ENCODE measurements at places on chromosomes 11 and 22.

DNA sequence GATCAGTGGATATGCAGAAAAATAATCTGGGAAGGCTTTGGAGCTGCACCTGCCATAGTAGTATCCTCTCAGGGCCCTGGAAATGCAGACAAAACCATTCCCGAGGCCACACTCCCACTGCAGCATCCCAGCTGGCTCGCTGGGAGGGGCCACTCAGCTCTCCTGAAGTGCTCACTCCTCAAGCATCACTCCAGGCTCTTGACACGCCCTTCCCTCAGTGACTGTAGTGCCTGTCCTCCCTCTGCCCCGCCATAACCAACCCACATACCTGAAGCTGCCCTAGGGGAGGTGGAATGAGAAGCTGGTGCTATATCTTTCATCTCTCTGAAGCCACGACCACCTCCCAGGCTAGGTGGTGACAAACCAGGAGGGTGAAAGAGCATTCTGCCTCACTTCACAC lies 4.8 kb downstream of the DSCAML1 start:
- no peak for DNase-seq

- no peak for DNase-seq
Measured at GRCh38 chr22:30694171-30694639, 469 bp upstream of the OSBP2 start.

DNA sequence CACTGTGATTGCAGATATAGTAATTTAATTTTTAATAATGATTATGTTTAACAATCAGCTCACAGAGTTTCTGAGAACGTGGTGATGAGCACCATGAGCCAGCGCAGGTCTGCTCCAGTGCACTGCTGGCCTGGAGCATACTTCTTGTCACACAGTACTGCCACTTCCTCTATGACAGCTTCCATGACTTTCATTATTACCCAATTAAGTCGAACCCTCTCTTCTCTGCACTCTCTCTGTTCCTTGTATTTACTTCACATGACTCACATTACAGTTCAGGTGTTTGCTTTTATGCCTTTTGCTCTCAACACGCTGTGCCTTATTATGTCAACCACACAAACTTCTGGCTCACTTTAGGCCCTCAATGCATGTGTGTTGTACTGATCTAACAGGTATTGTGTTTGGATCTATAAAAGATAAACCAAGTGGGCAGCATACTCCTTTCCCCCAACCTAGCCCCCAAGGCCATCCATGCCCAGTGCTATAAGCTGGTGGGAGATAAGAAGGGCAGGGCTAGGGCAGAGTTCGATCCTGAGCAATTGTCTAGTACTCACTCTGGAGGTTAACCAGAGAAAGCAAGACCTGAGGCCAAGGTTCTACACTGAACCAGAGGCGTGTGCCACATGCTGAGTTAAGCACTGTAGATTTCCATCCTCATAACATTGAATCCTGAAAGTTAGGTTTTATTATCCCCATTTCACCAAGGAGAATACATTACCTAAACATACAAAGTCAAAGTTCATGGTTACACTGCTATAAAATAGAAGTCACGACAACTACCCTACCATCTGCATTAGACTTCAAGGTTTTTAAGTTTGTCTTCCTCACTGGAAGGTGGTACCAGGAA lies 356.5 kb downstream of the INSC start:
- DNase-seq = no peak

GRCh38 chr22:32846780-32847491 lies 45.4 kb downstream of the TIMP3 start:
- no peak for DNase-seq

GRCh38 chr11:68709062-68709461 lies 24.7 kb downstream of the GAL start:
- no peak for DNase-seq

- DNase-seq = no peak
Measured at GRCh38 chr11:118497831-118498230, 29.4 kb upstream of the TTC36 start.

DNA sequence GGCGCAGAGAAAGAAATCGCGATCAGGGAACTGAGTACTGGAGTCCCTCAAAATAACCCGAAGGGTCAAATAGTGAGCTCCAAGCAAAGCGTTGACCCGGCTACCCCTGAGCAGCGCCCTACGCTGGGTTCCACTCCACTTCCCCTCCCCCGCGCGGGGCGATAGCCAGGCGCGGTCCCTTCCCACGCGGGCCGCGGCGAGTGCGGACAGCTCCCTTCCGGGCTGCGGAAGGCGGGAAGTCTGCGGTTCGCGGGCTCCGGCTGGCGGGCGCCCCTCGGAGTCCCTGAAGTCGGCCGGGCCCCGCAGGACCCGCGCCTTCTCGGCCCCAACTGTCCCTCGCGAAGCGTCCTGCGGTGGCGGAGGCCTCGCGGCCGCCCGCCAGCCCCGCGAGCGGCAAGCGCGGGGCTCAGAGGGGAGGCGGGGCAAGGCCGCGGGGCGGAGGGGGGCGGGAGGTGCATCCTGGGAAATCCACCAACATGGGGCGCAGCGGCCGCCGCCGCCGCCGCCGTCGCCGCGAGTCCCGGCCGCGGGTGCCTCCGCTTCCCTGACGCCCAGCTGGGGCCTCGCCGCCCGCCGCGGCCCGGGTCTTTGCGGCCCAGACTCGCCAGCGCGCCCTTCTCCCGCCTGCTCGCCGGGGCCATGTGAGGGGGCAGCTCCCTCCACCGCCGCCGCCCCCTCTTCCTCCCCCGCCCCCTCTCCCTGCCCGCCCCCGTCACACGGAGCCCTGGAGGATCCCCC lies at the start of gene QSER1:
QSER1 (plus strand) TSS at position 457 of the 738 bp plus-strand sequence. CDS start 315 bp downstream, outside the sequence.
- peak; percentile 45 for DNase-seq

DNA sequence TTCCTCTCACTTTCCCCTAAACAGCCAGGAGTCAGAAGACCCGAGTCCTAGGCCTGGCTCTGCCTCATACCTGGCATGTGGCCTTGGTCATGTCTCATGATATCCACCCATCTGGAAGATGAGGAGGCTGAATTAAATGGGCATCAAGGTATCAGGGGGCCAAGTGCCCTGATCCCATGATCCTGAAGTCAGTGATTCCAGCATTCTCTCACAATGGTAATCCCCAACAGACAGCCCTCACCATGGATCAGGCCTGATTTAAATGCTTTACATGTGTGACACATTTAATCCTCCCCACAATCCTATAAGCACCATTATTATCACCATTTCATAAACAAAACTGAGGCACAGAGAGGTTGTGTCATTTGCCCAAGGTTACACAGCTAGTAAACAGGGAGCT lies 70.0 kb downstream of the PDE2A start:
- DNase-seq = no peak

DNA sequence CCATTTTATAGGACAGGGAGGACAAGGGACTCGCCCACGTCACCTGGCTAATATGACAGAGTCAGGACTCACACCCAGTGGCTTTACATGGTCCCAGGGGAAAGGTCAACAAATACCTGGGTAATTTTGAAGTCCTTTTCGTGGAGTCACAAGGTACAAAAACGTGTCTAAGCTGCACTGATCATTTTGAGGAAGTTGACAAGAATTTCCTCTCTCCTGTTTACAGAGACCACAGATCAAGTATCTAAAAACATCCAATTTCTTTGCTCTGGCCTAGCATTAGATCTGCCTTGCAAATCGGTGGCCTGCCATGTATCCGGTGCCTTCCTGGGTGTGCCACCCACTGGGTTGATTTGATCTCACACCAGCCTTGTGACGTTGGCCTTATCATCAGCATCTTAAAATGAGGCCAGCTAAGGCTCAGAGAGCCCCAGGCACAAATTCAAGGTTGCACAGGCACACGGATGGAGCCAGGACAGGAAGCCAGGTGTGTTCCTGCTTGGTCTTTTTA lies 17.6 kb downstream of the GDPD5 start:
- no peak for DNase-seq

- no peak for DNase-seq
Measured at GRCh38 chr11:3808861-3809623, 682 bp downstream of the PGAP2 start.

DNA sequence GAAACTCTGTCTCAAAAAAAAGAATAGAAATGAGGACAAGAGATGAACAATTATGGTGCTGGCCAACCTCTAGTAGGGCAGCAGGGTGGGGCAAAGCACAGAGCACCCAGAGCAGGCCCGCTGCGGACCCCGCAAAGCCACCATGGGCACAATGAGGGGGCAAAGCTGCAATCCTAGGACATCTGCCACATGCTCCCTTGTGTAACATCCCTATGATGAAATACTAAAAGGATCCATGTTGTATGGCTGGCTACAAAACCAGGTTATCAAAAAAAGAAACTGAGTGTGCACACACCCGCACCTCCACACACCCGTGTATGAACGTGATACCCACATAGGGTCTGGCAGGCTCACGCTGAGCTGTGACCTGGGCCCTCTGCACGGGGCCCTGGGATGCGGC lies 7.4 kb downstream of the ATP5MGL start:
- no peak for DNase-seq

DNA sequence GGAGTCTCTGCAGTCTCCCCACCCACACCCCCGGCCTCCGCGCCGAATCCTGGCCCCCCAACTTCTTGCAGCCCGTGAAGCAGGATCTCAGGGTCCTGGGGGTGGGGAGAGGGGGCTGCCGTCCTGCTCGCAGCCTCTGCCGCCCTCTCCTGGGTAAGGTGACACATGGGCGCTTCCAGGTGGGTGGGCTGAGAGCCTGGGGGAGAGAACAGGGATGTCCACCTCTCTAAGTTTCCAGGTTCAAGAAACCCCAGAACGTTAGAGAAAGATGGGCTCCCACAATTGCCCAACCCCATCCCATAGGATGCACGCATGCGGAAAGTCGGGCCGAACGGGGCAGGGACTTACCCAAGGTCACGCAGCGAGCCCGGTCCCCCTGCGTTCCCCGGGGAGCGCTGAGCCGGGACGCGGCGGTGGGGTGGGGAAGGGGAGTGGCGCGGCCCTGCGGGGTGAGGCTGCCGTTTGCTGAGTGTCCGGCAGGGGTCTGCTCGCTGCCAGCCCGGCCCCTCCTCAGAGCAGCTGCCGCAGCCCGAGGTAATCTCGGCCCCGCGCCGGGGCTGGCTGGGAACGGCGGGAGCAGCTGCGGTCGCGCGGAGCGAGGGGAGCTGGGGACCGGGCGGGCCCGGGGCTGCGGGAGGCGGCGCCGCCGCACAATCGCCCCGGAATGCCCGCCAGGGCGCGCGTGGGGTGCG lies 705 bp upstream of the CAPN1 start:
- DNase-seq = peak; percentile 31

DNA sequence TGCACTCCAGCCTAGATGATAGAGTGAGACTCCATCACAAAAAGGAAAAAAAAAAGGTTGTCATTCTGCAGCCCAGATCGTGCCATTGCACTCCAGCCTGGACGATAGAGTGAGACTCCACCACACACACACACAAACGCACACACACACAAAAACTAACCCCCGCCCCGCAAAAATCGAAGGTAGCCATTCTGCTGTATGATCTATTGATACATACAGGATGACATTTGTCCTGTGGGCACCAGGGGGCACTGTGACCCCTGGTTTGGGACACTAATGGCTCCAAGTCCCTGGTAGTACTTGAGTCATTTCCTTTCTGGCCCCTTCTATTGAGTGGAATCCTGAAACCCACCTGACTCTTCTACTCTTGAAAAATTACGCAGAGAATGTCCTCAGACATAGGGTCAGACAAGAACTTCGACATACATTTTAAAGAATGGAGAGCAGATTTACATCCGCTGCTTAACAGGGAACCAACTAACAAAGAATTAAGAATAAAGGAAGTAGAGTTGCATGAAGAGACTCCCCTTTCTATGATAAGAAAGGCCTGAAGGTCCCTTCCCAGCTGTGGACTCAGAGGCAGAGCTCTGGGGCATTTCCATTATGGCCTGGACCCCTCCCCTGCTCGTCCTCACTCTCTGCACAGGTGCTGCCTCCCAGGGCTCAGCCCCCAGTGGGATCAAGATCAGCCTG lies 35.0 kb upstream of the PRAME start:
- DNase-seq = peak; percentile 13

DNA sequence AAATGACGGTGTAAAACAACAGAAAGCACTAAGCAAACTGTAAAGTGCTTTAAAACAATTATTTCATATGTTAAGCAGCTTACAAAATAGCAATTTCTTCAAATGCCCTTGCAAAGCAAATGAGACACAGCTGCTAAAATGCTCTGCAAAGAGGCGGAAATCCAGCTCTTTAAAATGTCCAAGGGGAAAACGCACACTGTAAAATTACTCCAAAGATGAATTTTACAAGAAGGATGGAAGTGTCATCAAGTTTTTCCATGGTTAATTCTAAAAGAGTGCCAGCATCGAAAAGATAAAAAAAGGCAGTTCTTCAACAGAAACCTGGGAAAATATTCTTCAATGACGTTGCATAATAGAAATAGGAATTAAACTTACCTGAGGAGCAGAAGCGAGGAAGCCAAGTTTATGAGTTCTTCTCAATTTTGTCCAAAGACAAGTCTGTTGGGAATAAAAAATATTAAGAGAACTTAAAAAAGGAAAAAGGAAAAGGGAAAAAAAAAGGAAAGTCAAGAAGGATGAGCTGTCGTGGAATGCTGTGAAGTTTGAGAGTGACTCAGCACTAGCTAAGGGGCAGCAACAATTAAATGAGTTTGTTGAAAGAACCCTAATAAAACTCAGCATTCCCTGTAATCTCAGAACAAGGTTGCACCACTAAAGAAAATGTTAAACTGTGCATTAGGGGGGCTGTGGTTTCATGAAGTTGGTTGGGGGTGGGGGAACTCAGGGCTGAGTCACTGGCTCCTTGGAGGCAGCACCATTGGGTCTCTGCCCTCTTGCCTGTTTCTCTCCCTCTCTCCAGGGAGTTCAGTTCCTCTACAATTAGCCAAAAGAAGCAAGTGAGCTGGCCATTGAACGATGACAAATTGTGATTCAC lies 64.2 kb upstream of the BLID start:
- no peak for DNase-seq

DNA sequence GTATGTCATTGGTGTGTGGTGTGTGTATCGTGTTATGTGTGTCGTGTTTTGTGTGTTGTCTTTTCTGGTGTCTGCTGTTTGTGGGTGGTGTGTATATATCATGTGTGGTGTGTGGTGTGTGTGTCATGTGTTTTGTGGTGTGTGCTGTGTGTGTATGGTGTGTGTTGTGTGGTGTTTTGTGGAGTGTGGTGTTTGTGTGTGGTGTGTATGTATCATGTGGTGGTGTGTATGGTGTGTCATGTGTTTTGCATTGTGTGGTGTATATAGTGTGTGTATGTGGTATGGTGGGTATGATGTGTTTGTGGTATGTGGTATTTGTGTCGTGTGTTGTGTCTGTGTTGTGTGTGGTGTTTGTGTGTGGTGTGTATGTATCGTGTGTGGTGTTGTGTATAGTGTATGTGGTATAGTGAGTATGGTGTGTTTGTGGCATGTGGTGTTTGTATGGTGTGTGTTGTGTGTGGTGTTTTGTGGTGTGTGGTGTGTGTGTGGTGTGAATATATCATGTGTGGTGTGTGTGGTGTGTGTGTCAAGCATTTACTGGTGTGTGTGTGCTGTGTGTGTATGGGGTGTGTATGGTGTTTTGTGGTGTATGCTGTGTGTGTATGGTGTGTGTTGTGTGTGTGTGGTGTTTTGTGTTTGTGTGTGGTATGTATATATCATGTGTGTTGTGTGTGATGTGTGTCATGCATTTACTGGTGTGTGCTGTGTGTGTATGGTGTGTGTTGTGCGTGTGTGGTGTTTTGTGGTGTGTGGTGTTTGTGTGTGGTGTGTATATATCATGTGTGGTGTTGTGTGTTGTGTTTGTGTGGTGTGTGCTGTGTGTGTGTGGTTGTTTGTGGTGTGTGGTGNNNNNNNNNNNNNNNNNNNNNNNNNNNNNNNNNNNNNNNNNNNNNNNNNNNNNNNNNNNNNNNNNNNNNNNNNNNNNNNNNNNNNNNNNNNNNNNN lies 12.7 kb downstream of the PIM3 start:
- no peak for DNase-seq

- DNase-seq = no peak
Measured at GRCh38 chr11:537622-538430, 499 bp downstream of the LRRC56 start.

GRCh38 chr11:69220561-69221051 lies 64.9 kb downstream of the SMIM38 start:
- no peak for DNase-seq
